GM23248 (cell line): ENCODE measurements at places on chromosomes 7 and 10. TPM values are rescaled to one million over a fixed set of nuclear protein-coding genes. Genes with fewer than 3 reads are reported as not detected.

DNA sequence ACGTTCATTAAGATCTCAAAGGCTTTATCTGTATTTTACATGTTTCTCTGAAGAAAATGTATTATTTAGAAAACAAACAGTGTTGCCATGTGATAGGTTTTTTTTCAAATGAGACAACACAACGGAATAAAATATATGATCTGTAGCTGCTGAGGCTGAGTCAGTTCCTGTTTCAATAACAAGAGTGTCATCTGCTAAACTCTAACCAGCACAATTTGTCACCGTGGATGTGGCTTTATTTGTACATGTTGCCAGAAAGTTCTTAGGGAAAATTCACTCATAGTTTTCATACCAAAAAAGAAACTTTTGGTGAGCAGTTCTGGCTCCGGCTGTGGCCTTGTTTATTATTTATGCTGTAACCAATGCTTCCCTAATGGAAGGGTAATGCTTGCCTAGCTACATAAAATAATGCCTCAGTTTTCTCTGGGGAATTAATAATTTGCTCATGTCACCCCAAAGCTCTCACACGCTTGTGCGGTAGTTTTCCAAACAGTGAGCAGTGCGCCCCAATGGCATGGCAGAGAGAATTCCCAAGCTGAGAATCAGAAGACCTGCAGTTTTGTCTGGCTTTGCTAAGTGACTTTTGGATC is 20.3 kb upstream of the KLF6 start:
- DNase-seq: peak; percentile 96
- H3K36me3 ChIP-seq: no peaks in the 10 kb centered on the region
- no peaks in the 10 kb centered on the region for H3K27me3 ChIP-seq
- peaks cover 48% of the 10 kb centered on the region for H3K4me1 ChIP-seq
- peak overlapping the region; percentile 100 for H3K27ac ChIP-seq

DNA sequence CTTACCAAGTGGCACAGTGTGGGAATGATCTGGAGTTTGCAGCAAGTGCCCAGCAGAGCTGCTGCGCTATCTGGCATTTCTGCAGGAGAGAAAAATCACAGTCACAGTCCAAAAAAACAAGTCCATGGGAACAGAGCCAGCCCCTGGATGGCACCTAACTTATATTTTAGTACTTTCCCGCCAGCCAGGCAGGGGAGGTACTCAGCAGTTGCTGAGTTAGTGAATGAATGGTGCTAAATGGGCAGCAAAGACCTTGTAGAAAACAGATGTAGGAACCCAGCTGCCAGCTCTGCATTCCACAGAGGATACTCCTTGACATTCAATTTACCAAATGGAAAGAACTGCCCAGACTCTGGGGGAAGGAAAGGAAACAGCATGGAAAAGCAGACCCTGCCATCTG is 54.5 kb downstream of the GSDME start:
- no peaks in the 10 kb centered on the region for H3K27me3 ChIP-seq
- H3K27ac ChIP-seq: no peak overlapping the region
- no peaks in the 10 kb centered on the region for H3K36me3 ChIP-seq
- DNase-seq: peak; percentile 59
- peaks cover 40% of the 10 kb centered on the region for H3K4me1 ChIP-seq
- no peak overlapping the region for H3K4me3 ChIP-seq

- peaks cover 23% of the 10 kb centered on the region for H3K27me3 ChIP-seq
- no peaks in the 10 kb centered on the region for H3K4me1 ChIP-seq
- no peak overlapping the region for H3K27ac ChIP-seq
- no peak overlapping the region for H3K4me3 ChIP-seq
- peak; percentile 77 for DNase-seq
- no peaks in the 10 kb centered on the region for H3K36me3 ChIP-seq
These were observed 175.1 kb downstream of the COBL start for GRCh38 chr7:51141451-51142003.

CYP2E1 gene
- polyA plus RNA-seq: 0.31 and 0.79 TPM in 2 replicates
